ENCODE measurements at places on chromosomes 2 and 18. TPM values are rescaled to one million over a fixed set of nuclear protein-coding genes. Genes with fewer than 3 reads are reported as not detected.
A peak's percentile ranks its signal among the peaks of the same experiment; 100 is the strongest.

CTNNA2 gene
- total RNA-seq, result not detected

IL1F10 gene
- not detected for total RNA-seq

PRPF40A gene
- total RNA-seq, result 69.4 TPM

PMS1 gene
- 21.8 TPM for total RNA-seq

CROCC2 gene
- total RNA-seq, result not detected

ACMSD gene
- total RNA-seq, result not detected

MOGAT1 gene
- not detected for total RNA-seq

CPLX4 gene
- not detected for total RNA-seq

DNA sequence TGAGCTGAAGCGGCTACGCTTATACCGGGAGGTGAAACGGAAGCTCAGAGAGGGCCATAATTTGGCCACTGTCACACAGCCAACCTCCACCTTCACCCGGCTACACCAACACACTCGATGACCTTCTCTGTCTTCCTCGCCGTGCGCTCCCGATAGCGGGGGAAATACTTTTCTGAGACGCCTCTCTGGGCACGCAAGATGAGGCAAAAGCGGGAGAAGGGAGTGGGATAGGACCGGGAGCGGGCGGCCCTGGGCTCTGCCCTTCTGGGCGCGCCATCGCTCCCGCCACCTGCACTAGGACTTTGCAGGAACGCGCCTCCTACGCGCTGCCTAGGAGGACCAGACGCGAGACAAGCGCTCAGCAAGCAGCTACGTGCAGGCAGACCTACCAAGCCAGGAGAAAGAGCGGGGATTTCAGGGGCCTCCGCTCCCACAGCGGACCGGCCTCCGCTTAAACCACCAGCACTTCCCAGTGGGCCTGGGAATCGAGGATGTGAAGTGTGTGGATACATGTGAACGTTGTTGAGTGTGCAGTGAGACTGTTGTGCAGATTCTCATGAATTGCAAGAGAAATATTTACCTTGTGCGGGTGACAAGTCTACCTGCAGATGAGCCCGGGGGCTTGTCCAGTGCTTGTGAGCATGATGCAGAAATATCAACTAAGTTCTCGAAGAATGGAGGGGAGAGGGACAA is 11.4 kb downstream of the SIX3 start:
- no peak for DNase-seq

DNA sequence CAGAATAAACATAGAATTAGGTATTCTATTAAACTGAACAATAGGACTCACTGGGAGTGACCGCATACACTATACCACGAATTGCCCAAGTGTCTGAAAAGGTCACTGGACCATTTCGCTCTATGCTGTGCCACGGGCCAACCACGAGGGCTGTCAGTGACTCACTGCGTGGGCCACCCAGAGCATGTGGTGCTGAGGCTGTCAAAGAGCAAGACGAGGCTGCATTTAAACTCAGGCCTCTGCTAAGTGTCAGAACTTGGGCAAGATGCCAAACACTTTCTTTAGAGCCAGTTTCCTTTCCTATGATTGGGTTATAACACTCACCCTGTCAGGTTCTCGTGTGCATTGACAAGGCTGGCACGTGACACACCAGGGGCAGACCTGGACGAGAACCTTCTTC is 97.5 kb downstream of the SH3YL1 start:
- DNase-seq, result no peak

GRCh38 chr2:45611020-45611859 is at the start of gene SRBD1:
Gene SRBD1 (minus strand): TSS chr2:45611267. CDS start chr2:45605441, 5,826 bp downstream.
- DNase-seq, result peak; percentile 95

DNA sequence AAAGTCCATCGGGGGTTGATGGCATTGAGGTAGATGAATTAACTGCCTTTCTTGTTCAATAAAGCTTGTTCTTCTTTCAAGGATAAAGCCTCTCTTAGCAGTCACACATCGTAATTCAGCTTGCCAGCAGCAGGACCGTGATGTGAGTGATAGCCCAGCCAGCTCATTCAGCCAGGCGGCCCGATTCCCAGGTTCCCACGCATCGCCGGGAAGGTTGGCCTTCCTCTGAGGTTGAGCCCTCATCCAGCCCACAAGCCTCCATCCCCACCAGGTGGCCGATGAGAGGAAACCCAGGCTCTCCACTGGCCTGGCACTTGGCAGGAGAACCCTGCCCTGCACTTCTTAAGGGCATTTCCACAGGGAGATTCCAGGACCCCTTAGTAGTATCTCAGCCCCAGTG is 4.7 kb downstream of the AGAP1 start:
- DNase-seq, result no peak

DNA sequence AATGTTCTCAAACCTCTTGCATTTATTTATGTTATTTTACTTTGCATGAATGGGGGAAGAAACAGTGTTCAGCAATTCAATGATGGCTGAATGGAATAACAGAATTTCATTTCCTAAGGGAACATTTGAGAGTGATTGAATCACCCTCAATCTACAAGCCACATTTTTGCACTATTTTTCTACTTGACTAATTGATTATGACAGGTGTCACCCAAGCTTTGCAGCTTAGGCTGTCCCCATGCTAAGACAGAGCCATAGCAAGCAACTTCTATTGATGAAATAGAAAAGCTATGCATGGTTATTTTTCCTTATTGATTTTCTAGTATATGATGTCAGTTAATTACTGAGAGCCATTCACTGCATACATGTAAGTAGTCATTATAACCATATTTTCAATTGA is 795.7 kb downstream of the DCC start:
- DNase-seq, result no peak

DNA sequence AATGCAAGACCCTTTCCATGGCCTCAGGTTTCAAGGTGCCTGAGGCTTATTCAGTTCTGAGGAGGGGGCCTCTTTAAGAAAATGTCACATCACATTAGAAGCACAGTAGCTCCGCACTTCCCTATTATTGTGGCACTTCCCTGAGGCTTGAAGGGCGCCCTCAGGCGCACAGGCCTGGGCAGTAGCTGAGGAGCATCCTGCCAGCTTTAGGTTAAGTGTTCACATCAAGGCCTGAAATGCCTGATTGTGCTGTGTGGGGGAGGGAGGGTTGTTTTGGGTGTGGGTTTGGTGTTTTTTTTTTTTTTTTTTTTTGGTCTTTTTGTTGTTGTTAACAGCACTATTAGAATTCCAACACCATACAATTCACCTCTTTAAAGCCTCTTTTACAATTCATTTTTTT is 107.9 kb downstream of the CABLES1 start:
- DNase-seq, result no peak

DNA sequence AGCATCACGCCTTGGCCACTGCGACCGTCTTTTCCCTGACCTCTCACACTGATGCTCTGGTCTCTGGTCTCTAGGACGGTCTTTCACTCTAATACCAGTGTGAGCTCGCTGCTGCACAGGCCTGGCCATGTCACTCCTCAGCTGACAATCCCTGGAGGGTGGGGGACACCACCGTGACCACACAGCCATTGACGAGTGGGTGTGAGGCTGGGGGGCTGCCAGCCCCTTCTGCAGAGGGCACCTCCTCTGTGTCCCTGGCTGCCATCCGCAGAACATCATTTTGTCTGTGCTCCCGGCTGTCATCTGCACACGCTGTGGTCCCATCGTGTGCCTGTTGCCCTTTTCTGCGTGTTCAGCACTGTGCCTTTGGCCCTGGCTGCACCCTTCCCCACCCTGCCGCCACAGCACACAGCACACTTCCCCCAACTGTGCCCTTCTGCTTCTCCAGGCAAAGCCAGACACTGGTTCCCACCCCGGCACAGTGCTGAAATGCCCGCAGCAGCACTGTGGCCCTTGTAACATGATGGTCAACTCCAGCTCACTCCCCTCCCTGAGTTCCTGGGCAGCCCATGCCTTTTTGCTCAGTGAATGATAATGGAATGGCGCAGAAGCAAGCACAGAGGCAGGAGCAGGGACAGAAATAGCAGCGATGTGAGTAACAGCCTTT is 30.4 kb upstream of the INHBB start:
- DNase-seq, result no peak

DNA sequence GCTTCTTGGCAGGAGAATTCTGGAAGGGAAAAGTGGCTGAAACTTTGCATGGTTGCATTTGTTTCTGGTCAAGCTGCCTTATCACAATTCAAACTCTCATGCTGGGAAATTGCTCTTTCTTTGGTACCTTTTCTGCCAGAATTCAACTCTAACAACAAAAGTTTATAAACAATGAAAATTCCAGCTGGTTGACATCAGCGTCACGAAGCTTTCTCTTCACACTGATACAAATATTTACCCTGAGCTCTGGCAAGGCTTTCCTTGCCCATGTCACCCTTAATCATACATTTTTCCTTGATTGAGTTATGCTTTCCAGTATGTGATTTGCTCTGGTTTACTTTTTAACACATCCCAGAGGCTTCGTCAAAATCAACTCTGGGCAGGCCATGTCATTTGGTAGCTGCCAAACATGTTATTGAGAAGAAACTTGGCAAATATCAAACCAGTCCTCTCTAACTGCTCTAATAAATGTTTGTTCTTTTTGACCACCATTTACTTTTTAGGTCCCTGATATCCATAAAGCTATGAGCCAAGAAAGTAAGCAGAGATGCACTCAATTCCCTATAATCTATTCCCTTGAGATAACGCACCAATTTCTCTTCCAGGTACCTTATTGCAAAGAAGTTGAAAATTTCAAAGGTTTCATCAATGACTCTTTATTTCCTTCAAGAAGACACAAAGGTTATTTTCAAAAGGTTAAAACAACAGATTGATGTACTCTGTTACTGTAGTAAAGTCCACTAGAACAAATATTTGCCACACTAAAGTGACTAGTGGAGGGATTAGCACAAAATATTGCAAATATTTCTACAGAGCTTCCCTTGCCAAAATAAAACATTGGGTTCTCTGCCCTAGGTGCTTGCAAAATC is 1241.1 kb upstream of the ZEB2 start:
- peak; percentile 31 for DNase-seq

- DNase-seq, result peak; percentile 52
Measured at GRCh38 chr2:211867845-211868451, 670.7 kb downstream of the ERBB4 start.

GRCh38 chr18:59263661-59264060 is 9.6 kb downstream of the RAX start:
- DNase-seq, result no peak

- peak; percentile 22 for DNase-seq
Measured at GRCh38 chr2:112583497-112584133, 794 bp upstream of the CHCHD5 start.

DNA sequence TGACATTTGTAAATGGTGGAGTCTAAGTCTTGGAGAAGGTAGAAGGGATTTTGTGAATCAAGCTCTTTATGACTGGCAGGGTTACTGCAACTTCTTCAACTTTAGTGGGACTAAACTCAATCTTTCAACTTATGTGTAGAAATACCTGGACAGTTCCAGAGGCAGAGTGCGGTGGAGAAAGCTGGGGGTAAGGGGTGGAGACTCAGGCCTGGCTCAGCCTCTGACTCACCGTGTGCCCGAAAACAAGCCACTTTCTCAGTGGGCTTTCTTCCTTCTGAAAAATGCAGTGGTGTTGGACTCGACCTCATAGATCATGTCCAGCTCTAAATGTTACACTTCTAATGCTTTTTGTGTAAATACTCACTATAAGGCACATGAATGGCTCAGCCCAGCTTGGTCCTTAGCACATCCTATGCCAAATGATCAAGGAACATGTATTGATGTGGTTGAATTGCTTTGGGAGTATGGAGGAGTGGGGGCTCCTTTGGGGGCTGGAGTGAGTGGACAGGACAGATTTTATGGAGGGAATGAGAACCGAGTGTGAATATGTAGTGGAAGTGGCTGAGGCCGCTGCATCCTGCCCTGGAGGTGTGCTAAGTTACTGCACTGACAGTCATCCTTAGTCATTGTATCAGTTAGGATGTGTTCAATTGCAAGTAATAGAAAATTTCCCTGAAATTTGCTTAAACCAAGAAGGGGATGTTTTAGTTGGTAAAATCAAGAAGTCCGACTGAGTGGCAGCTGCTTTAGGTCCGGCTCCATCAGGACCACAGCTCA is 32.2 kb upstream of the IGFBP5 start:
- DNase-seq, result no peak

- DNase-seq, result no peak
Measured at GRCh38 chr2:97747285-97747684, 33.9 kb downstream of the ZAP70 start.

GRCh38 chr2:132721938-132722337 is 51.9 kb upstream of the LYPD1 start:
- no peak for DNase-seq
